NCI-H2227 treated with DMSO at 0.1 percent for 48 hours (cell line): ENCODE measurements at places on chromosomes 7 and 10.

DNA sequence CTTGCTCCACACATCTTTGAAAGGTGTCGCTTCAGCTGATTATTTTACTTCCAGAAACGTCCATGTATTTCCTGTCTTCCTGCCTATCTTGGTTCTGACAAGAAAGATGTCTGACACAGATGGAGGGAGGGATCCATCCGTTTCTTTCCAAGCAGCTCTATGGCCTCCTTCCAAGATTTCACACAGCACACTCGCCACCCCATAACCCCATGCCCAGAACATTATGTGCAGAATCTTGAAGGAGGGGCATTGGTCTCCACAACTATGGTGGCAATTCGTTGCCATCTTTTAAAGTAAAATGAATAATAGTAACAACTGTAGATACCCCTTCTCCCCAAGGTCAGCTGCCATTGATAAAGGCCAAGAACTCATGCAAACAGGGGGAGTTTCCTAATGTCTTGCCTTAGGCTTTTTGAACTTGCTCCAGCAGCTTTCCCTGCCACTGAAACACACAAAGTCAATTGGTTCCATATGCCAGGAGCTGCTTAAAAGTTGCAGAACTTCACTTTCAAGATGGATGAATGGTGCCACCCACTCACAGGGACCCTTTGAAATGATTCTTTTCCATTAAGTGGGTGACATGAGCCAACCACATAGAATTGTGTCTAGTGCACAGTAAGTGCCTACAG is 60.0 kb downstream of the VSTM4 start:
- no peak for DNase-seq

DNA sequence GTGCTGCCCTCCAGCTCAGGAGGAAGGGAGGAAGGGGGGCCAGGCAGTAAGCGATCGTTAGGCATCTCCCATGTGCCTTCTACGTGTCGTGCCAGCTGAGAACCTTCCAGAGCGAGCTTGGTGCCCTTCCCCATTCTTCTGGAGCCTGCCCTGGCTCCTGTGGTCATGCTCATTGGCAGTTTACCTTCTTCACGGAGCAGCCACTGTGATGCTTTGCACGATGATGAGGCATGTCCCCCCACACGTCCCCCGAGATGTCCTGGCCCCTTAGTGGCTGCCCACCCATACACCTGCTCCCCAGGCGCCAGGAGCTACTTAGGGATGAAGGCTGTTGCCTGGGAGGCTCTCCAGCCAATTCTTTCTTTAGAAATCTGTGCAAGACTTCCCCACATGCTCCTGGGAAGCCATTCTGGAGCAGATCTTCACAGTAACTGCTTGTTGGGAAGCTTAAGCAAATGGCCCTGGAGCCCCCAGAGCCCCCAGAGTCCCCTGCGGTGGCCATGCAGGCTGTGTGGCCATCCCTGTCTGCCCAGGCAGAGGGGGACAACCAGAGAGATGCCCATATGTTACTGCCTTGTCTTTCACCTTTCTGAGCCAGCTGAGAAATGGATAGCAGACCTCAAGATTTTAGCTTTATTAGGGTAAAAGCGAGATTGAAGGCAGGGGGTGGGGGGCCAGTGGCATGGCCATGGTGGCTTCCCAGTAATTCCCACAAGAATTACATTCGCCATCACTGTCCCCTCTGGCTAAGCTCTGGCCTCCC is 199.0 kb downstream of the EBF3 start:
- DNase-seq: no peak

GRCh38 chr7:85412912-85413311 is 226.1 kb upstream of the SEMA3D start:
- DNase-seq: no peak

GRCh38 chr10:14669576-14669975 is 105.1 kb downstream of the FAM107B start:
- DNase-seq: no peak

- no peak for DNase-seq
Measured at GRCh38 chr7:40700653-40701421, 566.0 kb downstream of the SUGCT start.

DNA sequence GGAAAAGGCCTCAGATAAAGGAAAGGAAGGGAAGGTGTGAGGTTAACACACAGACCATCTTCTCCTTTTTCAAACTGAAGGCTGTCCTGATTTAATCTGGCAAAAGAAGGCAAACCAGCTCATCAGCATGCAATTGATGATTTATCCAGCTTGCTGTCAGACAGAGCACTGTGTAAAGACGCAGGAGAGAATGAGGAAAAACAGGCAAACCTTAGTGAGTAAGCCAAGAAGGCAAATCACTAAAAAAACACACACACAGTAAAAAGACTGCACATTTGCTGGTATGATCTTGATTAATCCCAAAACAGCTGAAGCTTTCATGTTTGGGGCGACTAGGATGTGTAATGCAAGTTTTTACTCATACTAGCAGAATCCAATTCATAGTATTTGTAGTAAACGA is 65.8 kb upstream of the SKAP2 start:
- DNase-seq: no peak

- DNase-seq: no peak
Measured at GRCh38 chr10:31604646-31605170, 285.7 kb downstream of the ZEB1 start.

DNA sequence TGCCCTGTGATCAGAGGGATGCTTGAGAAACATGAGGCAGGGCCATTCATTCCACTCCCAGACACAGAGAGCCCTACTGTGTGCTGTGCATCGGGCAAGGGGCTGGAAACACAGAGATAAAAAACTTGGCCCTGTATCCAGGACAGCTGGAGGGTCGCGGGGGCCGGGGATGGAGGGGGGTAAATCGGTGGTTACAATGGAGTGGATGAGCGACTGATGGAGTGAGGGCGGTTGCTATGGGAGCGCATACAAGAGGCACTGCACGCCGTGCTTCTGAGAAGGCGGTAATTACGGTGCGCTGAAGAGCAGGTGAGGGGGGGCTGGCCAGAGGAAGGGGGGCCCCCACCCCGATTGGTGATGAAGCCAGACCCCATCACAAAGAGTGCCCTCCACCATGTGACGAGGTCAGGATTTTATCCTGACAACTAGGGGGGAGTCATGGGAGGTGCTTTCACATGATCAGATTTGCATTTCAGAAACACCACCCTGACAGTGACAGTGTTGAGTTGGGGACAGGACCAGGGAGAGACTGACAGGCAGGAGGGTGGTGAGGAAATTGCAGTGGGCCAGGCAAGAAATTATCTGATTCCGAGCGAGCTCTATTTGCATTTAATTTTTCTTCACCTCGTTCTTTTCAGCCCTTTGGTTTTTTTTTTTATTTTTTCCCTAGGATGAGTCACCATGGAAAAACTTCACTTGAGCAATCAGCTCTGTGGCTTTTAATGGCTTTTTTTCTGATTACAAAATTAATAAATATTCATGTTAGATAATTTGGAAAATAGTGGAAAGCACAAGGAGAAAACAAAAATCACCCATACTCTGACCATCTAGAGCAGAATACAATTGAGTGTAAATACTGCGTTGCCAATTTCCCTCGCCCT is 7.8 kb downstream of the CPA5 start:
- peak; percentile 99 for DNase-seq

DNA sequence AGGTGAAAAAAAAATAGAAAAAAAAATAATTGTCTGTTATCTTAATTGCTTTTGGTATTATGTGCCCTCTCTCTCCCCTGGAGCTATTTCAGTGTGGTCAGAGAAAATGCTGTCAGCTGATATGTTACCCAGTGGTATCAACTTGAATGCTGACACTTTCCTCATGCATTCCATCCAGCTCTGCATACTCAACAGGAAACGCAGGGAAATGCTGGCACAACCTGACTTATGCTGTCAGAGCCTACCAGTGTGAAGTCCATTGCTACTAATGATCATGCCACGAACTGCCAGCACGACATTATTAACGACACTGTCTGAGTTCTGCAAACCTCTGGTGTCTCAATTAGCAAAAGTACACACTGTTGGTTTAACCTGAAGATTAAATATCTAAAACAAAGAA is 182.8 kb downstream of the ZWINT start:
- DNase-seq: no peak

- DNase-seq: no peak
Measured at GRCh38 chr7:139109983-139110411, 477 bp upstream of the ZC3HAV1 start.

- DNase-seq: no peak
Measured at GRCh38 chr10:93707623-93708022, 5.2 kb upstream of the FRA10AC1 start.

- DNase-seq: no peak
Measured at GRCh38 chr10:130404476-130405055, 268.4 kb downstream of the GLRX3 start.

DNA sequence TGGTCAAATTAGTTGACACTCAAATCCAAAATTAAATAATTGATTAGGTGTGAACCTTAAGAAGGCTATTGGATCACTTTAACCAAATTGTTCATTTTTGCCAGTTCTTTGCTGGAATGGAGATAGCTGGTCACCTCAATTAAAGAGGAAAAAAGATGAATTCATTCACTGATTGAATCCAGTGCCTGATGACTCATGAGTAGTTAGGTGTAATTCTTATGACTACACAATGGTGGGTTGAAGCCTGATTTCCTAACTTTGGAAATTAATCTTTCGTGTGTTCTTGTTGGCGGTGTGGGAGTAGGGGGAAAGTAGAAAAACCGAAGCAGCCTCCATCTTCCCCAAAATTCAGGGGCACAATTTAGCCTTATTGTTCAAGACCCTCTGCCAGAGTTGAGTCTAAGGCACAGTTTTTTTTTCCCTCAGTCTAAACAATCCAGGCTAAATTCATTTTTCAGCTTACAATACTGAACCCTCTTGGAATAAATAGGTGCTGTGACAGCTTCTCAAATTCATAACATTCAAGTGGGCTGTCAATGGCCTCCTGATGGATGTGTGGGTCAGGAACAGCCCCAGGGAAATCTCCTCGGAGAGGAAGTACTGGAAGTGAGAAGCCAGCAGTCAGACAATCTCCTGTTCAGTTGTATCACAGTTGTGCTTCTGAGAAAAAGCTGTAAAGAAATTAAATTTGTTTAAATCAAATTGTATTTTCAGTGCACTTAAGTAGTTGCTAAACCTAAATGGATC is 356.6 kb downstream of the BBS9 start:
- DNase-seq: no peak

- DNase-seq: no peak
Measured at GRCh38 chr7:39616138-39616537, 7.2 kb upstream of the RALA start.

- no peak for DNase-seq
Measured at GRCh38 chr10:43844221-43844620, 195.5 kb upstream of the ZNF32 start.

- no peak for DNase-seq
Measured at GRCh38 chr10:73018632-73019031, 64.0 kb upstream of the PLA2G12B start.

- no peak for DNase-seq
Measured at GRCh38 chr7:98624846-98625420, 7.8 kb downstream of the NPTX2 start.

DNA sequence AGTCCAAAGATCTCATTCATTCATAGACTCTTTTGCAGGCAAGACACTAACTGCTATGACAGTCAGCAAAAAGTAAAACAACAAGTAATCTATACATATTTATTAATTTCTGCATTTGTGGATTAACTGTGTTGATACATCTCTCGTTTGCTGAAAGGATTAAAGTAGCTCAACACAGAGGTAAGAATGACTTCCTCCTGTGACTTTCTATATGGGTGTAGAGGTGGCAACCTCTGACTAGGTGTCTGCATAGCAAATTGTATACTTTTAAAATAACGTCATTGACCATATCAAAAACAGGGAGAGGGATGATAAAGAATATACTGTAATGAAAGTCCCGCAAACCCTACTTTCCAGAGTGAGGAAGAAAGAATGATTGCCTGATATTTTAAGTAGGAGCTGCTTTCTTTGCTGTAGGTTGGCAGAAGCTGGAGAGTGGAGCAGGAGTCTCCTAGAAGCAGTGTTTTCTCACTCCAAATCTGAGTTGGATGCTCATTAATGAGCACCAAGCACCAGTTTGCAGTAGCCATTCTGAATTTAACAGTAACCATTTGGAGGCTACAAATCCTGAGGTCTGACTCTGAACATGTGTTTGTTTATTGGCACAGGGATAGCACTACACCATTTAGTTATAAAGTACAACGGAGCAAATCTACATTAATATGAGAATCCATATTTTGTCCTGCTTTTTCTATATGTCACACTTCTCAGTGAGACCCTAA is 9.2 kb upstream of the LRRN3 start:
- no peak for DNase-seq

DNA sequence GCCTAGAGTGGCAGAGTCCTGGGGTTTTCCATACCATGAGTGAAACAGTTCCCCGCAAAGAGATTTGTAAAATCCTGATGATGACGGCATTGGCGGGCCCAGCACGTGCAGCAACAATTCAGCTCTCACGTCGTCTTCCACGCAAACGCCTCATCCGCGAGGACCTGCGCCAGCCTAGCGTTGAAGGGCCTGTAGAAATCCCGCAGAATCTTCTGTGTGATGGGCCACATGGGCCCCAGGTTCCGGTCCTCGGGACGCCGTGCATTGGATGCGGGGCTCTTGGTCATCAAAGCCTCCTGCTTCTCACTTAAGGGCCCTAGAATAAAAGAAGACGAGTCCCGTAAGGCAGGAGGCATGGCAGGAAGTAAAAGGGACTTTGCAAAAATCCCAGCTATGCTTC is 83.4 kb downstream of the CHST15 start:
- no peak for DNase-seq

GRCh38 chr7:150722431-150722931 is 6.1 kb downstream of the GIMAP1 start:
- no peak for DNase-seq

DNA sequence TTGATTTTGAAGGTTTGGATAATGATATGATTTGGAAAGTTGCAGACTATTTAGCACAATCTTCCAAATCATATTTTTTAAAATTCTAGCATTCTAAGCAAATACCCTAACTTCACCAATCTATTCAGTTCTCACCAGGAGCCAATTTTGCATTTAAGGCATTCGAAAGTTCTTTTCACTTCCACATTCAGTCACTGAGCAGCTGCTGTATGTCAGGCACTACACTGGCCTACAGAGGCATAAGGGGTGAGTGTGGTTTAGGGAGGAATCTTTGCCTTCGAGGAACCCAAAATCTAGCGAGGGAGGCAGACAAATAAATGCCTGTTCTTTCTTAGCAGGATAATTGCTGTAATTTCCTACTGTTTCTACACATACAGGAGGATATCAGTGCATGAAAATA is 10.7 kb upstream of the UCN3 start:
- DNase-seq: no peak
